Common myeloid progenitor, CD34-positive (primary cell): ENCODE measurements at places on chromosomes 2 and 18.

- DNase-seq: no peak
- no peak overlapping the region for H3K27ac ChIP-seq
- no peaks in the 10 kb centered on the region for H3K27me3 ChIP-seq
- no peaks in the 10 kb centered on the region for H3K36me3 ChIP-seq
- no peak overlapping the region for H3K4me3 ChIP-seq
These were observed 106.5 kb upstream of the SCN1A start for GRCh38 chr2:166234112-166234846.

DNA sequence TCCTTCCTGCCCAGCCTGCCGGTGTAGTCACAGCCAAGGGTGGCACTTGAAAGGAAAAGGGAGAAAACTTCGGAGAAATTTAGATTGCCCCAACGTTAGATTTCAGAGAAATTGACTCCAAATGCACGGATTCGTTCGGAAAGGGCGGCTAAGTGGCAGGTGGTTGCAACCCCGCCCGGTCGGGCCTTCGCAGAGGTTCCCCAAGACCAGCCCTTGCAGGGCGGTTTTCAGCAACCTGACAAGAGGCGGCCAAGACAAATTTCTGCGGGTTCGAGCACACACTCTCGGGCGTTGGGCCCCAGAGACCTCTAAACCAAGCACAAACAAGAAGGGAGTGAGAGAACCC, 4.8 kb downstream of the ONECUT2 start:
- H3K27me3 ChIP-seq: peaks cover 67% of the 10 kb centered on the region
- H3K4me3 ChIP-seq: no peak overlapping the region
- no peaks in the 10 kb centered on the region for H3K4me1 ChIP-seq

DNA sequence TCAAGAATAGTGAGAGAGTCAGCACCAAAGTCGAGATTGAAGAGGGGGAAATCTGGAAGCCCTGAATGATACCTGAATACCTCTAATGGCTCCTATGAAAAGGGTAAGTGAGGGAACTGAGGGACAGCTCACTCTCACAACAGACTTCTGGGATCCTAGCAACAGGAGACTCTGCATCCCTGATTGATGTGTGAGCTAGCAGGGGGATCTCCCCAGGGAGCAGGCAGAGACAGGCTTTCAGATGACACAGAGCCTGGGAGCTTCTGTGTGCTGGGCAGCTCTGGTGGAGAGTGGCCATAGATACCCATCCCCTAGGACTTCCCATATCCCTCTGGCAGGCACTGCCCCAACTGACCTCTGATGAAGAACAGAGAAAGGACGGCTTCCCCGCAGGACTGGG, 206.2 kb downstream of the EXOC6B start:
- no peaks in the 10 kb centered on the region for H3K4me1 ChIP-seq
- no peaks in the 10 kb centered on the region for H3K36me3 ChIP-seq
- no peak overlapping the region for H3K4me3 ChIP-seq
- no peak overlapping the region for H3K27ac ChIP-seq

DNA sequence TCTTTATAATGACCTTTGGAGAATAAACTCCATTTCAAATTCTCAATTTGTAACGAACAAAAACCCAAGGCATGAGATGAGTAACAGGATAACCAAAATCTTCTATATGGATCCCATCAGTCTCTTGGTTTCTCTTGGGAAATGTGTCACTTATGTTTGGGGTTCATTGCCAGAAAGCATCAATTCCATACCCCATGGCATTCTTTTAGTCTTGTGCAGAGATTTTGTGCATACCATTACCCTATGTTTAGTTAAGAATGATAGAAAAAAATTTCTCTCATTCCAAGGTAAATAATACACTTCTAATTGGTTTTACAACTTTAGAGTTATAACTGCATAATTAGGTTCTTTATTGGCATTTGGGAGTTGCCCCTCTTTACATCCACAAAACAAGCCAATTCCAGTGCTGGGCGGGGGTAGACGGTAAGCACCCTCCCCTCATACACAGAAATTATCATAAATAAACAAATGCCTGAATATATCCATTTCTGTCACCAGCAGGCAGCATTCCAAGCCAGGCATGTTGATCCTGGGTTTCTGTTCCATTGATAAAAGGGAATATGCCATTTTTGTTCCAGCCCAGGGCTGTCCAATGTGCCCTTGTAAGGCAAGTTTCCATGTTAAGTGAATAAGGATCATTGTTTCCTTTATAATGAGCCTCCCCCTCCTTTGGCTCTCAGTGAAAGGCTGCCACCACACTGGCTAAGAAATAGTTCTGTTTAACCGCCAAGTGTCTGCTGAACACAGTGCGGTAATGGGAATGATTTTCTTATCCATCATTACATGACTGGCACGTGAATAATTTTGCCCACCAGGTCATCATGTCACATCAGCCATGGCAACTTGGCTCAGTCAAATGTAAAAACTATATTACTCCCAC, 680.1 kb upstream of the ZEB2 start:
- H3K27me3 ChIP-seq: no peaks in the 10 kb centered on the region
- H3K36me3 ChIP-seq: no peaks in the 10 kb centered on the region
- H3K27ac ChIP-seq: no peak overlapping the region
- H3K4me1 ChIP-seq: no peaks in the 10 kb centered on the region
- H3K4me3 ChIP-seq: no peak overlapping the region

DNA sequence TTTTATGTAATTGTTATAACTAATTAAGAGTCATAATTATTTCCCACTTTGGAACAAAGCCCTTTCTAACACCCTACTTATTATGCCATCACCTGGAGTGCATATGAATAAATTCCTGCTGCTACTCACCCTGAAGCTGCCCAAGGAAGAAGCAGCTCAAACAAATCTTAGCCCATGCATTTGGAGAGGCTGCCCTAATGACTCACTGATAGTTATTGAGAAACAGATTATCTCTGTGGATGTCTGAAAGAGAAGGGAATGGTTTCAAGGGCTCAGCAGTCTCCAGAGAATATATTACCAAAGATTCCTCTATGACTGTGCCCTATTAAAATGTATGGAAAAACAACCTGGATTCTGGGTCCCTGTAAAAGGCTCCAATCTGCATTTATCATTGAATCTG, 81.0 kb downstream of the GPR39 start:
- no peaks in the 10 kb centered on the region for H3K4me1 ChIP-seq
- H3K27ac ChIP-seq: no peak overlapping the region
- H3K4me3 ChIP-seq: no peak overlapping the region
- DNase-seq: no peak

DNA sequence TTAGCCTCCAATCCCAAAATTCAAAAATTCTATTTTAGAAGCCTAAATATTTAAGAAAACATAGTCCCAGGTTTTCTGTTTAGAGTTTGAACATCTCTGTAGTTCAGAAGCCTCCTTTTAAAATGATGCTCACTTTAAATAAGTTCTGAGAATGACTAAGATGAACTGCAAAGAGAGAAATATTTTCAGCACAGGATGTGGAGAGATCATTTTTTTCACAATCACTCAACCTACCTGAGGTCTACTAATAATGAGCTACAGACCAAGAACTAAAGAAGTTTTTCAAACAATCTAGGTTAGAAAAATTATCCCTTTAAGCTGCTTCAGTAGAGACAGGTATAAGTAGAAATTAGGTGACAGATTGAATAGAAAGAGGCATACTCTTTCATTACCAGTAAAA, 185.1 kb upstream of the CYP26B1 start:
- H3K4me1 ChIP-seq: no peaks in the 10 kb centered on the region
- H3K4me3 ChIP-seq: no peak overlapping the region
- H3K27me3 ChIP-seq: no peaks in the 10 kb centered on the region
- no peak for DNase-seq
- no peaks in the 10 kb centered on the region for H3K36me3 ChIP-seq

- no peak overlapping the region for H3K4me3 ChIP-seq
- no peak for DNase-seq
- H3K36me3 ChIP-seq: peaks cover 1% of the 10 kb centered on the region
- H3K4me1 ChIP-seq: no peaks in the 10 kb centered on the region
- H3K27ac ChIP-seq: no peak overlapping the region
- H3K27me3 ChIP-seq: no peaks in the 10 kb centered on the region
These were observed 27.0 kb downstream of the TFPI start for GRCh38 chr2:187527262-187527661.

- DNase-seq: no peak
- peaks cover 6% of the 10 kb centered on the region for H3K27me3 ChIP-seq
- no peaks in the 10 kb centered on the region for H3K36me3 ChIP-seq
- H3K4me1 ChIP-seq: no peaks in the 10 kb centered on the region
- no peak overlapping the region for H3K27ac ChIP-seq
These were observed 30.9 kb downstream of the SLC4A3 start for GRCh38 chr2:219658196-219658846.

- DNase-seq: no peak
- no peak overlapping the region for H3K27ac ChIP-seq
- no peak overlapping the region for H3K4me3 ChIP-seq
- no peaks in the 10 kb centered on the region for H3K4me1 ChIP-seq
- no peaks in the 10 kb centered on the region for H3K27me3 ChIP-seq
These were observed 62.8 kb downstream of the CYB5A start for GRCh38 chr18:74229005-74229404.

GRCh38 chr2:189249901-189250300, 70.3 kb upstream of the COL5A2 start:
- H3K27ac ChIP-seq: no peak overlapping the region
- DNase-seq: no peak
- no peaks in the 10 kb centered on the region for H3K36me3 ChIP-seq
- no peak overlapping the region for H3K4me3 ChIP-seq
- no peaks in the 10 kb centered on the region for H3K4me1 ChIP-seq
- H3K27me3 ChIP-seq: no peaks in the 10 kb centered on the region

DNA sequence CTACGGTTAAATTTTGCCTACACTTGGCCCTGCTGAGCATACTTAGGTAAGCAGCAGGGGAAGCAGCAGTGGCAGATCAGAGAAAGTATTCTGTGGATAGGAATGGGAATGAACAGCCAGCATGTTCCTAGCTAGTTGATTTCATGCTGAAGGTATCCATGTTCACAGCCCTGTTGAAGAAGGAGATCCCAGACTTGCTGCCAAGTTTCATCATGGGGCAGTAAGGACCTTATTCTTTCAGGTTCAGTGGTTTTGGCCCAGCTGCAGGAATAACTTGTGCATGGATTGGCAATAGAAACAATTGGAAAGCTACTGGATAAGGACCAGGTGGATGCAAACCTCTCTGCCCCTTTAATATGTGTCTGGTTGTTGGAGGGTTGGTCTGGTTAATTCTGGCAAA, 98.2 kb upstream of the TMEM178A start:
- H3K36me3 ChIP-seq: no peaks in the 10 kb centered on the region
- no peak overlapping the region for H3K27ac ChIP-seq
- H3K4me3 ChIP-seq: no peak overlapping the region
- H3K4me1 ChIP-seq: no peaks in the 10 kb centered on the region
- no peaks in the 10 kb centered on the region for H3K27me3 ChIP-seq
- no peak for DNase-seq

DNA sequence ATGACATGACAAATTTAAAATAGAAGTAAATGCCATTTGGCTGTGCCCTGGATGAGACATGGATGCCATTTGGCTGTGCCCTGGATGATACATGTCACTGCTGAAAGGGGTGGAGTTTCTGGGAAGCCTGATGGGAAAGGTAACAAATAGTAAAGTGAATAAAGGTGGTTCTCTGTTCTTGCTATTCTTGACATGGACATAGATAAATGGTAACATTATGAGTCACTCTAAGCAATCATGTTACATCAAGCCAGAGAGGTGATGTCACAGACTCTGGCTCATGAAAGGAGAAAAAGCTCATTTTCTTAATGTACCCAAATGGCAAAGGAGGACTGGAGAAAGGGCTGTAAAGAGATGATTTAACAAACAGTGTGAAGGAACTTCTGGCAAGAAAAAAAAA, 86.4 kb downstream of the EML6 start:
- H3K4me1 ChIP-seq: no peaks in the 10 kb centered on the region
- H3K27ac ChIP-seq: no peak overlapping the region
- H3K4me3 ChIP-seq: no peak overlapping the region
- no peaks in the 10 kb centered on the region for H3K36me3 ChIP-seq
- DNase-seq: no peak

GRCh38 chr2:186466743-186467142, 19.3 kb upstream of the ZC3H15 start:
- no peak overlapping the region for H3K4me3 ChIP-seq
- no peaks in the 10 kb centered on the region for H3K4me1 ChIP-seq
- no peak overlapping the region for H3K27ac ChIP-seq
- H3K27me3 ChIP-seq: no peaks in the 10 kb centered on the region
- no peaks in the 10 kb centered on the region for H3K36me3 ChIP-seq
- no peak for DNase-seq

- H3K36me3 ChIP-seq: no peaks in the 10 kb centered on the region
- peaks cover 97% of the 10 kb centered on the region for H3K4me1 ChIP-seq
- no peaks in the 10 kb centered on the region for H3K27me3 ChIP-seq
- peak; percentile 59 for DNase-seq
These were observed 24.9 kb downstream of the BIN1 start for GRCh38 chr2:127081826-127082633.

DNA sequence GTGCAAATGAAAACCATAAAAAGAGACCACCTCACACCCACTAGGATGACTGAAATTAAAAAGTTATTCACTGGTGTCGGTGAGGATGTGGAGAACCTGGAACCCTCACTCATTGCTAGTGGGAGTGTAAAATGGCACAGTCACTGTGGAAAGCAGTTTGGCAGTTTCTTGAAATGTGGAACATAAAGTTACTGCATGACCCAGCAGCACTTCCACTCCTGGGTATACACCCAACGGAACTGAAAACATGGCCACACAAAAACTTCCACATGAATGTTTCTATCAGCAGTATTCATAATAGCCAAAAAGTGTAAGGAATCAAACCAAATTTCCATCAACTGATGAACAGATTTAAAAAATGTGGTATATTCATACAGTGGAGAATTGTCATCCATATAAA, 65.1 kb upstream of the SLC66A3 start:
- no peaks in the 10 kb centered on the region for H3K36me3 ChIP-seq
- no peak overlapping the region for H3K4me3 ChIP-seq
- no peaks in the 10 kb centered on the region for H3K27me3 ChIP-seq

DNA sequence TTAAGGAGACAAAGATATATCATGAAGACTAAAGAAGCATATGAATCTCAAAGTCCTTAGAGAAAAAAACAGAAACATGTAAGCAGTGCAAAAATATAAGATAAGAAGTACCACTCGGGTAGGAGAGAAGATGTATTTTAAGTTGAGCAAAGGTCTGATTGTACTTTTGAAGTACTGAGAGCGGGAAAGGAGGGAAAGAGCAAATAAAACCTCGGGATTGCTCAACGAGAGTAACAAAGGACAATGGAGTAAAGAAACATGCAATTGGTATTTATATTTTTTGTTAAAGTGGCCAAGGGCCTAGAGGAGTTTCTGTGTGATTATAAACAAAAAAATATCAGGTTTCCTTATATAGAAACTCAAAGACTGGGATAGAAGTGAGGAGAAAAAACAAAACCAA, 251.9 kb downstream of the LNPK start:
- DNase-seq: no peak
- H3K4me3 ChIP-seq: no peak overlapping the region
- H3K27ac ChIP-seq: no peak overlapping the region
- no peaks in the 10 kb centered on the region for H3K27me3 ChIP-seq
- no peaks in the 10 kb centered on the region for H3K4me1 ChIP-seq
- H3K36me3 ChIP-seq: no peaks in the 10 kb centered on the region

- H3K4me1 ChIP-seq: no peaks in the 10 kb centered on the region
- no peak for DNase-seq
- H3K27ac ChIP-seq: no peak overlapping the region
- no peak overlapping the region for H3K4me3 ChIP-seq
- H3K27me3 ChIP-seq: no peaks in the 10 kb centered on the region
These were observed 19.3 kb upstream of the POU3F3 start for GRCh38 chr2:104834431-104835153.

- DNase-seq: no peak
- no peaks in the 10 kb centered on the region for H3K4me1 ChIP-seq
- no peak overlapping the region for H3K4me3 ChIP-seq
- no peaks in the 10 kb centered on the region for H3K27me3 ChIP-seq
These were observed 752.4 kb upstream of the SLC8A1 start for GRCh38 chr2:41204315-41204714.

- no peaks in the 10 kb centered on the region for H3K27me3 ChIP-seq
- no peaks in the 10 kb centered on the region for H3K36me3 ChIP-seq
- DNase-seq: no peak
- no peak overlapping the region for H3K4me3 ChIP-seq
These were observed 99.8 kb downstream of the PDE11A start for GRCh38 chr2:177972782-177973181.
